ENCODE measurements at places on chromosomes 12 and 14.

DNA sequence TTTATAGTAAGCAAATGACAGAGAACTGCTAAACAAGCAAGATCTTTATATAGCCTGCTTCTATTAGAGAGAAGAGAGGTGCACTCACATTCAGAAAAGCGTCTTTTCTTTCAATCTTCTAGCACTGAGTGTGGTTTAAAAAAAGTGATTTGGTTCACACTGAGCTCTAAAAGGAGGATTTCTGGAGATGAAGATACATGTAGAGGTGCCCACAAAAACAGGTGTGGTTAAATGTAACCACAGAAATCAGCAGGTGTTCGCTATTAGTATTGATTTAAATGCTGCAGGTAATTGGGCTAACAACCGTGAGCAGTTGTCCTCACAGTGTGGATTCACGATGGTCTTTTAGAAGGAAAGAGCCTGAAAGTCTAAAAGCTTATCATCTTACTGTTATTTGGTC lies 10.7 kb downstream of the PKP2 start:
- DNase-seq: no peak

DNA sequence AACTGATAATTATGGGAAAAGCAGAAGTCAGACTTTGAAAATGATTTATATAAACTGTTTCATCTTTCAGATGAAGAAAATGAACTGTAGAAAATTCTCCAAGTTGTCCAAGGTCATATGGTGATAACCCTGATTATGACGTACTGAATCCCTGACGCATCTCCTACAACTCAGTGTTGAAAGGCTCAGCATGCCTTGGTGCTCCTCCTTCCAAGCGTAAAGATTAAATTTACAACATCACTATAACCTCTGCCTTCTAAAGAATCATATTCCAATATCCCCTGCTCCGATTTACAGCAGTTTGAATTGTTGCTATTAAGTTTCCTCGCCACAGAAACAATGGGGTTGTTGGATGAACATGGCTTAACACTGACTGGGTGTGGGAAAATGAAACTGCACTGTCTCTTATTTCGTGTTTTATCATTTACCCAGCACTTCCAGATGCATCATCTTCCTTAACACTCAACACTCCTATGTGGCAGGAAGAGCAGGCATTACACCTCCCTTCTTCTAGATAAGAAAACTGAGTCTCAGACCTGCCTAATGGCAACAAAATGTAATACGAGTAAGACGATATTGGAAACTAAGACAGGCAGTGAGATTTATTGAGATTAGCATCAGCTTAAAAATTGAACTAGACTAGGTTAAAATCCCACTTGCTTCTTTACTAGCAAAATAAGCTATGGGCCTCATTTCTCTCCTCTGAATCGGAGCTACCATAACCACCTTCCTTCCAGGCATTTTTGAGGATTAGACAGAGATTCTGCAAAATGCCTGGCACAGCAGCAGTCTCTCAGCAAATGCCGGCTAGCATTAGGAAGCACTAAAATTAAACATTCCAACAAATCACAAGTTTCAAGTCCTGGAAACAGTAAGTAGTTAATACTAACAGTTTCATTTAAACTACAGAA lies 74.2 kb downstream of the PPM1H start:
- DNase-seq: no peak

GRCh38 chr14:69674546-69675244 lies 63.3 kb downstream of the SUSD6 start:
- no peak for DNase-seq

- DNase-seq: no peak
Measured at GRCh38 chr14:65791191-65791981, 378.9 kb downstream of the FUT8 start.

DNA sequence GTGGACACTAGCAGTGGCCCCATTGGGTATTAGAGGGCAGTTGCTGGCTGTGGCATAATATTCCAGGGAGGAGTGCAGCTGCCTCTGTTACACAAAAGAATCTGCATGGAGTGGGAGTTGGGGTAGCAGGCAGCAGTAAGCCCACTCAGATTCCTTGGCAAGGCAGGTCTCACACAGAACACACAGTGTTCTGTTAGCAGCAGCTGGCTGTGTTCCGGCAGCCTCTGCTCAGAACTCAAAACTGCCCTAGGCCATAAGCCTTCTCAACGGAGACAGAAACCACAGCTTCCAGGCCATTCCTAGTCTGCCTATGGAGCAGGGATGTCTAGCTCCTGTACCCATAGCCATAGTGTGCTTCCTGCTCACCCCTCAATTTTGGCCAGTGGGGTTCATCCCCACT lies 1085.4 kb downstream of the SLC6A15 start:
- DNase-seq: peak; percentile 18

DNA sequence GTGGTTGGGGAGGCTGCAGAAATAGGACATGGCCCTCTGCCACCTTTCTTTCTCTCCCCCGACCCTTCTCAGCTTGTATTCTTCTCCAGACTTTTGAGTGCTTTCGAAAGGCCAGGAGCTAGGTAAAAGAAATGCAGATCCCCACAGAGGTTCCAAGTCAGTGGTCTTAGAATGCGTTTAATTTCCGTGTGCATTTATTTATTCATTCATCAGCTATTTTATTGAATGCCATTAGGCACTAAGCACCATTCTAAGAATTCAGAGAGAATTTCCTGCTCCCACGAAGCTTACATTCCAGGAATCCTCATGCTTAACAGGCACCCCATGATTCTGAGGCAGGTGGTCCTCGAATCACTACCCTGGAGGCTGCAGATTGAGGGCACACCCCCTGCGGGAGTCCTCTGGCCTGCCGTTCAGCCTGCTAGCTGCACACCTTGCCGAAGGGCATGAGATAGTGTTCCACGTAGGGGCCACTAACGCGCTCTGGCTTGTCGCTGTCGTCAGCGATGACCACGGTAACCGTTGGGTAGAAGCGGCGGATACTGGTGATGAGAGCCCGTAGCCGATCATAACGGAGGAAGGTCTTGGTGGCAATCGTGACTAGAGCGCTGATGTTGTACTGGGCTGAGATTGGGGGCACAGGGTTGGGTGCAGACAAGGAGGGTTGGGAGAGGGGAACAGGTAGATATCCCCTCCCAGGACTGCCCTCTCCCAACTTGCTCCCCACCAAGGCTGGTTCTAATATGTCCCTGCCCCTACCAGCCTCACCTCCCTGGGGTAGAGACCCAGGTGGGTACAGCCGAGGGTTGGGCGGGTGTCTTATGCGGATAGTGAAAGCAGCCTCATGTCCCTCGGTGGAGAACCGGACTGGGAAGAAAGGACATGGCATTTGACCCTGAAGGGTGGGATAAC lies 4.5 kb downstream of the B4GALNT1 start:
- DNase-seq: no peak

GRCh38 chr14:86091811-86092210 lies 561.9 kb downstream of the FLRT2 start:
- no peak for DNase-seq

- no peak for DNase-seq
Measured at GRCh38 chr14:96143906-96144305, 60.7 kb upstream of the BDKRB2 start.

GRCh38 chr12:113472191-113473121 lies 785 bp upstream of the LHX5 start:
- DNase-seq: no peak

DNA sequence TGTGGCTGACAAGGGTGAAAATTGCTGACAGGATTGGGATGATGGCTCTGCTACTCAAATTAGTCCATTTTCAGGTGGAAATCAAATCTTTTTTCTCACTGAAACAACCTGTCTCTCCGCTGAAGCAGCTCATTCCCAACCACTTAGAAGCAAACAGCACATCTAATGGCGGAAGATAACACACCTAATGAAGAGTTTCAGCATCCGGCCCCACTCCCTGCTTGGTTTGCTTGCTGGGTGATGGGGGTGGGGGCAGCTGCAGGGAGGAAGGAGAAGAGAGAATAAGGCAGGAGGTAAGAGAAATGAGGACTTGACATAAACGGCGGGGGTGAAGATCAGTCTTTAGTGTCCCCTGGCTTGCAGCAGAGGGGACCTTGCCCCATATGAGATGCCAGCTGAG lies 4.0 kb downstream of the SYNDIG1L start:
- no peak for DNase-seq

DNA sequence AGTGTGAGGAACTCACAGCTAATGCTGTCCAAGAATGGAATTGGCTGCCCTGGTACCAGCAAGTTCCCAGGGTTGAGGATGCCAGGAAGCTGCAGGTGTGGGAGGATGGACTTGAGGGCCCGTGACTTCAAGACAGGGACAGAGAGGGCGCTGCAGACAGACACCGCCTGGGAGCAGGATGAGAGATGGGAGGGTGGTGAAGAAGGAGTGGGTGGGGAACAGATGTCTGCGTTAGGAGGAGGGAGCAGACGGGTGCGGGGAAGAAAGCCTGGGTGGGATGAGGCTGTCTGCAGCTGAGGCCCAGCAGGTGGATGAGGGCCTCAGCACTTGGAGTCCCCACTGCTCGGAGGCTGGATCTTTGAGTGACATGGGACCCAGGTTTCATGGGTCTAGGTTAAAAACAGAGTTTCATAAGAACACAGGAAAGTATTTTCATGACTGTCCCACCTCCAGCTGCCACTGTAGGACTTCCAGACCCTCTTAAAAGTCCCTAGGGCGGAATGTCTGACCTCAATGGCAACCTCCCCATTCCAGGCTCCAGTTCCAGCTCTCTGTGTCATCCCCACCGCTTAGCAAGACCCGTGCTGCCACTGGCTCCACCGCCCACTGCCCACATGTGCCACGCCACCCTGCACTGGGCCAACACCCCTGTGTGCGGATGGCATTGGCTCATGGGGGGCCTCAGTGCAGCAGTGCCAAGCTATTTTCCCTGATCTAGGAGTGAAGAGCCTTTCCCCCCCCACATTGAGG lies 70.3 kb upstream of the SCN8A start:
- DNase-seq: no peak

DNA sequence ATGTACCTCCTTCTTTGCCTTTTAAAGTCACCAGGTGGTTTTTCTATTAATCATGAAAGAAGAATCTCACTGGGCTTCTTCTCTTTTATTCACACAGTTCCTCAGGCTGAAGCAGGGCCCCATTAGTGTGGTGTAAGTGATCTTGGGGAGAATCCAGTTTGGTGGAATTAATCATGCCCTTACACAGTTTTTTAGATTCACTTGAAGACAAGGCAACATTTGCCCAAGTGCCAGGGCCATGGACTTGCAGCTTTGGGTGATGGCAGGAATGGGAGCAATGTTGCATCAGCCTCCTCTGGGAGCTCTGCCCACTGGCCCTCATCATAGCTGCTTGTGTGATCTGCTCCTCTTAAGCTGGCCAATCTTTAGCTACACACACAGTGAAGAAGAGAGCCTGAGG lies 33.8 kb downstream of the KCNK10 start:
- no peak for DNase-seq

- DNase-seq: no peak
Measured at GRCh38 chr12:49079793-49080192, 10.0 kb upstream of the RHEBL1 start.

GRCh38 chr14:23104591-23105347 lies at the start of gene CIROP:
CIROP (minus strand) TSS chr14:23104989; CDS start chr14:23104920, 69 bp downstream.
- no peak for DNase-seq

GRCh38 chr14:79630288-79630960 lies 580.9 kb downstream of the DIO2 start:
- no peak for DNase-seq

DNA sequence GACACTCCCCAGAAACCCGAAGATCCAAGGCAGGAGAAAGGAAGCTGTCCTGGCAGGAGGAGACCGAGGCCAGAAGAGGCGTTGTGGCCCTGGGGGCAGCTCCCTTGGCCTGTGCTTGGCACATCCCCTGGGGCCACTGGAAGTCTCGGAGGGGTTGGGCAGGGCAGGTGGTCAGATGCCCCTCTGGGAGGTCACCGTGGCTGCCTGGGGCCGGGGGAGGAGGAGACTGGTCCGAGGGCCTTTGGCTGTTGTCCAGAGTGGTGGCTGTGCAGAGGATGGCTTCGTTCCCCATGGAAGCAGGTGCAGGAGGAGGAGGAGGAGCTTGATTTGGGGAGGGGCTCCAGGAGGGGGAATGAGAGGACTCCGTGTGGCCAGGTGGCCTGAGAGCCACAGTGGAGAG lies 3.3 kb upstream of the NUDT14 start:
- DNase-seq: no peak

DNA sequence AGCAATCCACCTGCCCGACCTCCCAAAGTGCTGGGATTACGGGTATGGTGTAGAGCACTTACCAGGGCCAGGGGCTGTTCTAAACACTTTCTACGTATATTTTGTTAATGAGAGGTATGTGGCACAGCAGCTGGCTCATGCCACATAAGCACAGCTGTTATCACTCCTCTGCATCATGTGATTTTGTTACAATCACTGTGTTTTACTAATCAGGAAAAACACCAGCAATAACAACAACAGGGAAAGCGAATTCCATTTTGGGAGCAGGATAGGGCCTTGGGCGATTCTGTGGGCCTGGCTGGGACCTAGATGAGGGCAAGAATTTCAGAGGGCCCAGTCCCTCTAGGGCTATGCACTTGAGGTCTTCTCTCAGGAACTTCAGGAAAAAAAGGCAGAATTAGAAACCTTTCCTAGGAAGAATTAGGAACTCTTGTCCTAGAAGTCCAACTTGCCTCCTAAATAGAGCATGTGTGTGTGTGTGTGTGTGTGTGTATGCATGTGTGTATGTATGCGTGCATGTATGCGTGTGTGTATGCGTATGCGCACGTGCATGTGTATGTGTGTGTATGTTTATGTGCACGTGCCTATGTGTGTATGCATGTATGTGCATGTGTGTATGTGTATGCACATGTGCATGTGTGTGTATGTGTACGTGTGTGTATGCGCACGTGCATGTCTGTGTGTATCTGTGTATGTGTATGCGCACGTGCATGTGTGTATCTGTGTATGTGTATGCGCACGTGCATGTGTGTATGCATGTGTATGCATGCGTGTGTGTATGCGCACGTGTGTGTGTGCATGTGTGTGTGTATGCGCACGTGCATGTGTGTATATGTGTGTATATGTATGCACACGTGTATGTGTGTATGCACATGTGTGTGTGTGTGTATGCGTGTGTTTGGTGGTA lies 41.8 kb upstream of the CORO1C start:
- DNase-seq: no peak

DNA sequence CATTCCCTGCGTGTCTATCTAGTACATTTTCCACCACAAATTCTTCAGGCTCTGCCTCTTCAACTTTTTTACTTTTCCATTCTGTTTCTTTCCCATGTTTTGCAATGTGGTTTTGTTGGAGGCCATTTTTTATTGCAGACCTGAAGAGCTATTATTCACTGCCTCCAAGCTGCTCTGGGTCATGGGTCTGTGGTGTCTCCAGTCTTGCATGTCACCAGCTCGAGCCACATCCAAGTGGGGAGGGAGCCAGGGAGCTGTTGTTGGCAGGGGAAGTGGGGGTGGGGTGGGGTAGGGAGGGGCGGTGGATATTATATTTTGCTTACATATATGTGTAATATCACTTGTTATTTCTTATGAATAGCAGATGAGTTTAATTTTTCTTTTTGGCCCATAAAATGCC lies 69.1 kb downstream of the VEZT start:
- DNase-seq: no peak
